ENCODE measurements at places on chromosomes 6 and 20.

- no peak for DNase-seq
These were observed 123.8 kb downstream of the RFPL4B start for GRCh38 chr6:112470950-112471349.

DNA sequence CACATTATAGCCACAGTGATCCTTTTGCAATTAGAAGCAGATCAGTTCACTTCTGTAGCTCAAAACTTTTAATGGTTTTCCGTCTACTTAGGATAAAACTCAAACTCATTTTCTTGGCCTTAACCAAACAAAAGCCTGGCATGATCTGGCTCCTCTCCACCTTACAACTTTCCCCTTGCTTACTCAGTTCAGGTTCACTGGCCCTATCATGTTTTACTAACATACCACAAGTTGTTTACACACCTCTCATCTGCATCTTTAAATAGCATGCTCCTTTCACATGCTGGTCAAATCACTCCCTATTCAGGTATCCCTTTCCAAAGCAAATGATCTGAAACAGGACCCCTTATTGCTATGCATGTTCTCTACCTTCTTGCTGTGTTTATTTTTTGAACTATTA lies 191.4 kb upstream of the FAM83B start:
- DNase-seq = no peak

GRCh38 chr6:54981276-54981609 lies 134.7 kb downstream of the FAM83B start:
- DNase-seq = no peak

- DNase-seq = no peak
These were observed 6.2 kb downstream of the GDF5 start for GRCh38 chr20:35431621-35432429.

DNA sequence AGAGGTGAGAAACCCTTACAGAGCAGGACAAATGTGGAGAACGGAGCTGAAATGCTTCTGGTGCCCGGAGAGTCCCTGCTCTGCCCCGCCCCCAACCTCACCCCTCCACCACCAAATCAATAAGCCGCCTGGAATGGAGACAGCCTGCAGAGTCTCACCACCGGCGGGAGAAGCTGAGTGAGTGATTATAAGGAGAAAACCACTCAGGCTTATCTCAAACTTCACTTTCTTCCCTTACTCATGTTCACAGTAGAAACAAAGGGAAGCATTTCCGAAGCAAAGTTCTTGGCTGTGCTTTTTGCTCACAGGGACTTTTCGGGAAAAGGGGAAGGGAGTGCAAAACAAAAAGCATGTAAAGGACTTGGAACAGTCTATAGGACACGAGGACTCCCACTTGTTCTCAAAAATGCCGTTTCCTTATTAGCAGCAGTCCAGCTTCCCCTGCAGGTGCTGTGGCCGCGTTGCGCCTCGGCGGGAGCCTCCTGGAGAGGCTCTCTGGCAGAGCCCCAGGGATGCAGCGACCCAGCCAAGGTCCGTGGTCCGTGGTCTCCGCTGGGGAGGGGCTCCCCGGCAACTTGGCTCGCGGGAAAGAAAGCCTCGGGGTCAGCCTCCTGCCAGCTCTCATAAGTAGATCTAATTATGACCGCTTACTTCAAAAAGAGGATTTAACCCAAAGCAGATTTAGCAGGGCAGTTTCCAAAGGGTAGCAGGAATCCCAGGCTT lies 64.8 kb upstream of the TMEM30A start:
- DNase-seq = no peak

DNA sequence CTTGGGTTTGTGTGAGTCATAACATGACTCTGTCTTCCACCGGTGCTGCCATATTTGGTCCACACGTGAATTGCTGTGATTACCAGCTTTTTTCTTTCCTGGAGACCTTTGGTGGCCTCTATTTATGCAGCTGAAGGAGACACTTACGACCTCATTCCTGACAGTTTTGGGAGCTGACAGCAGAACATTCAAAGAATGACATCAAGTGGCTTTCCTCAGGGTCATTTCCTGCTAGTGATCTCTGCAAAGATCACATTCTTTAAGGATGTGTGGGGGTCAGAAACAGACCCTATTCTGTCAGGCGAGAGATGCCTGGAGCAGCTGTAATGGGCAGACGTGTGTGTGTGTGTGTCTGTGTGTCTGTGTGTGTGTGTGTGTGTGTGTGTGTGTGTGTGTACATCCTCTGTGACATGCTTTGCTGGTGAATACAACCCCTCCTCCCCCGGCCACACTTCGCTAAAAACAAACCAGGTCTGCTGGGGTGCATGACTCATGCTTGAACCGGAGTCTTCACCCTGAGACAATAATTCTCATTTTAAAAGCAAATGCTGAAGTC lies 115.6 kb downstream of the TMEM170B start:
- DNase-seq = no peak

DNA sequence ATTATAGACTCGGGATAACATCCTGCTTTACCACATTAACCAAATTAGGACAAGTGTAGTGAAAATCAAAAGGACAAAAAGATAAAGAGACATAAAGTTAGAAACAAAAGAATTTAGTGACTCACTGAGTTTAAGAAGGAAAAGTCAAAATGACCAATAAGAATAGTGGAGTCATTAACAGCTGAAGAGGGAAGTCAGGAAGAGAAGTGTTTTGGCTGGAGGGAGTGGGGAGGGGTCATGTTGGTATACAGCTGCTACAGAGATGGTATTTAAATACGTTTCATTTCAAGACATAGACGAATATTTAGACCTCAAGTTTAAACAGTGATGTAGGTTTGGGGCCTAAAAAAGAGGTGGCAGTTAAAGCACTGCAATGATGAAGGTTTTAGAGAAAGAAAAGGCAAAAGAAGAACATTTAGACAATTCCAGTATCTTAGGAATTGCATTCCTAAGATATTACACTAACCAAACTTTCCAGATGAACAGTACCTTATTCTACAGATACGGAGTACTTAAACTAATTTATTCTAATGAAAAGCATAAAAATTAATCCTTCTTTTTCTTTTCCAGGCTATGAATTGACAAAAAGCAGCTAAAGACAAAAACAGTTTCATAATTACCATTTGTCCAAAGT lies 10.6 kb downstream of the FKBP5 start:
- DNase-seq = no peak

DNA sequence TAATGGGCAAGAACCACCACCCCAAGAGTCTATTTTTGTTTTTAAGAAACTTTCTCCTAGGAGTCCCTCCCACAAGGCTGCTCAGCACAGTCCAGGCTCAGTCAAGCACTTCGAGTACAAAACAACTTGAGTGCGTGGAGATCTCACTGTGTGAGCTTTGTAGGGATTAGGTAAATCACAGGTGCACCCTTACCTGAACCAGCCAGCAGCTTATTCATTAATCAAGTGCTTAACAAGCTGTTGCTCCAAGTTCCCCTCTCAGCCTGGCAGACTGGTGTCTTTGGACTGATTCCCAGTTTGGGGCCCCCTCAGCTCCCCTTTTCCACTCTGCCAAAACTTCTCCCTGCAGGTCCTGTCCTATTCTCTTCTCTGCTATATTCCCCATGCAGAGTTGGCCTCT lies 133.1 kb downstream of the LY86 start:
- no peak for DNase-seq

DNA sequence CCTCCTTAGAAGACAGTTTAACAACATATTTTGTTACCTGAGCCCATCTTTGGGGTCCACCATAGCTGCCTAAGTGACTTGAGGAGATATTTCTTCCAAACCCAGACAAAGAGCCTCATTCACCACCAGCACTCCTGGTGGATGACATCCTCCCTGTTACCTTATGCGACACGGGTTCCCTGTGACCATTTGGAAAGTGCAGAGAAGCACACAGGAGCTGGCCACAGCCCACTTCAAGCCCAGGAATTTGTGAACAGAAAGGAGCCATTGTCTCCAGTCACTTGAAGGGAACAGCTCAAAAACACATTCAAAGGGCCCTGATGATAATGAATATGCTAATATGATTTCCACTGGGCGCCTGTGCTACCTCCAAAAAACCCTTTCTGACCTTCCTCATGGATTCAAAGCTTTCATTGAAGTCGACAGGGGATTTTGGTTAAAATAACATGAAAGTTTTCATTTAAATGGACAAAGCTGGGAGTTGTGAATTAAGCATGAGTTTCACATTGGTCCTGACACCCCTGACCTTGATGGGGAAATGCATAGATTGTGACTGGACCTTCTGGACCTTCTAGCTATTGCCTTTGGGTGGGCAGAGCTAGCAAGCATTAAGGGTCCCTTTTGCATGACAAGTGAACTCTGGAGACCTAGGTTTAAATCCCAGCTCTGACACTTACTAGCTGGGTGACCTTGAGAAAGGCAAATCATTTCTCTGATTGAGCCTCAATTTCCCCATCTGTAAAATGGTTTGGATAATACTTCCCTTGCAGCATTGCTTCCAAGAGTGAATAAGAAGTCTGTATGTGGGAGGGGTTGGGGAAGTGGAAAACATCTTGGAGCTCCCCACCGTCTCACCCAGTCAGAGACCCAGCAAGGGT lies 83.3 kb upstream of the SIRPA start:
- no peak for DNase-seq

DNA sequence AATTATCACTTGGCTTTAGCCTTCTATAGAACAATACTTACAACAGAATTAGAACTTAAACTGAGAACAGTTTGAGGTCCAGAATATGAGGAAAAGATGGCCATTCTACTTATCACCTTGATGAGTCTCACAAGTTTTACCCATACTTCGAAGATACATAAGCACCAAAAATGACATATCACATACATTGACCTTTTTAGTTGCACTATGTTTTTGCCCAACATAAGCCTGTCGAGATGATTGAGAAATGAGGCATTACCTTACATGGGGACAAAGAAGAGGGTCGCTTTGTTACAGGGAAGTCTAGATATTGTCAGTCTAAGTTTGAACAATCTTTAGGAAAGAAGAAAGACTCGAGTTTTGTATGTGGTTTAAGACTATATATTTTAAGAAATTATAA lies 48.4 kb upstream of the MEI4 start:
- DNase-seq = no peak

DNA sequence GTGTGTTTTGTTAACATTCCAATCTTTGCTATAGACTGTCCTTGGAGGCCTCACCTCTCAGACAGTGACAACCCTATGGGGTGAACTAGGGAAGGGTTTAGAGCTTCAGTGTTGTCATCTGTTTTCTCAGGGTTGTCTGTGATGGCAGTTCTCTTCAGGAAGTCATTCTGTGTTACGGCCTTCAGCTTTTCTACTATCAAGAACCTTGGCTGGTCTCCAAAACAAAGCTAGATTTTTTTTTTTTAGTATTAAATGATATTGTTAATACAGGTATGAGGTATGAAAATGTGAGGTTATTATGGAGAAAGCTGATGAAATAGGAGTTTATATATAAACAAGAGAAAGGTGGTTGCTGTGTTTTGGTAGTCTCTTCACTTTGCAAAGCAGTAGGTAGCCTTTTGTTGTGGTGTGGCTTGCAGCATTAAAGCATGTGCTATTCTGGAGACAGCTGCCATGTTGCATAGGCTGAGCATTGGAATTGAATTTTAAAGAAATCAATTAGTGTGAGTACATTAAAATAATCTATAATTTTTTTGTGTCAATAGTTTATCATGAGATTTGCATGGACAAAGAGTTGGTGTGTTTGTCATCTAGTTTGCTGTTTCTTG lies 162.6 kb downstream of the CARMIL1 start:
- no peak for DNase-seq

- DNase-seq = no peak
These were observed 31.3 kb upstream of the PPP1R3G start for GRCh38 chr6:5053864-5054244.

GRCh38 chr6:169648092-169648491 lies 53.7 kb downstream of the WDR27 start:
- no peak for DNase-seq

GRCh38 chr20:59583428-59584277 lies 20.7 kb upstream of the PHACTR3 start:
- DNase-seq = no peak

DNA sequence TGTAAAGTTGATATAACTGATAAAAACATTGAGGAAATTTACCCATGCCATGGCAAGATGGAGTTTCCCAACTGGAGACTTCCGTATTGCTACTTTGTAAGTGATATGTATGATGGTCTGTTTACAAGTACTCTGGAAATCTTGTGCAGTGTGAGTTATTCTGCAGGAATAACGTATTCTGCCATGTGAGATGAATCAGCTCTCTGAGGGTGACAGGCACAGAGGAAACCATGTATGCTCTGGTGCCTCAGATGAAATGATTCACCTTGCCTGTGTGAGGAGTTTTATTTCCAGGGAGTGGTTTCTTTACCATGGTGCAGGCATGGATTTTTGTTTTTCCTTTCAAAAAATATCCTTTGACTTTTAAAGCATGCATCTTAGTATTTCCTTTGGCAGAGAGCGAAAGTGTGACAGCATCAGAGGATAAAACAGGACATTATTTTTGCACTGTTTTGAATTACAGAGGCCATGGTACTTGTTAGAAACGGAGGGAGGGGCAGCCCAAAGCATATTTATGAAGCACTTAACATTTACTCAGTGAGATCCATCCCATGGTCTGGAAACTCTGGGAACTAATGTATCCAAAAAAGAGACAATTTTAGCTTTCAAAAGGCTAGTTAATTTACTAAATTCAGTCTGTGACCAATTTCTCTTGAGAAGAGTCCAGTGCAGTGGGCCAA lies 36.0 kb upstream of the MTRF1L start:
- DNase-seq = no peak

- DNase-seq = no peak
These were observed 45.9 kb downstream of the CD164 start for GRCh38 chr6:109336221-109336961.

DNA sequence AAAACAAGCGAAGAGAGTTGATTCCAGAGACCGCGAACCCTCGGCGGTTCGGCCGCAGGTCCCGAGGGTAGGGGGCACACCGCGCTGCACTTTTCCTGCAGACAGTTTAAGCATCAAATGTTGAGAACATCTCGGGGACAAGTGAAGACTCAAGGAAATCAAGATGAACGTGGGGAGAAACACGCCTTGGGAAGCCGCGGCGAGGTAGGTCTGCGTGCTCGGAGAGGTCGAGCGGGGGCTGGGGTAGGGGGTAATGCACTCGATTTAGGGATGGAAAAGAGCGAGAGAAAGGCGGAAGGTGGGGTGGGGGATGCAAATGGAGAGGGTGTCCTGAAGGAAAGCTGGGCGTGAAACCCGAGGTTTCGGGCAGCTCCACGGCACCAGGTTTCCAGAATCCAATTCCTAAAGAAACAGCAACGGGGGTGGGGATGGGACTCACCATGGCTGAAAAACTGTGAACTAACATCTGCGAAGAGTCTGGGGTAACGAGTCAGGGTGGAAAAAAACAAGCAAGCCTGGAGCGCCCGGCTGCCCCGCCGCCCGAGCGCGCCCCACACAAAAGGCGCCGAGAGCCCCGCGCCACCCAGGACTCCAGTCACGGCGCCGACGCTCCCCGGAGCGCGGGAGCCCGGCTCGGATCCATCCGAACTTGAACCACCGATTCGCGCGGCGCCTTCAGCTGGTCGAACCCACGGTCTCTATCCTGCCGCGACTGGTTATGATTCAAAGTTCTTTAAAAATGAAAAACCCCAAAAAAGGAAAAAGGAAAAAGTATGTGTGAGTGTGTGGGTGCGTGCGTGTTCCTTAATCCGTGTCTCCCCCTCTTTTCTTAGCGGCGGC lies 3.5 kb downstream of the TFAP2A start:
- DNase-seq = no peak

DNA sequence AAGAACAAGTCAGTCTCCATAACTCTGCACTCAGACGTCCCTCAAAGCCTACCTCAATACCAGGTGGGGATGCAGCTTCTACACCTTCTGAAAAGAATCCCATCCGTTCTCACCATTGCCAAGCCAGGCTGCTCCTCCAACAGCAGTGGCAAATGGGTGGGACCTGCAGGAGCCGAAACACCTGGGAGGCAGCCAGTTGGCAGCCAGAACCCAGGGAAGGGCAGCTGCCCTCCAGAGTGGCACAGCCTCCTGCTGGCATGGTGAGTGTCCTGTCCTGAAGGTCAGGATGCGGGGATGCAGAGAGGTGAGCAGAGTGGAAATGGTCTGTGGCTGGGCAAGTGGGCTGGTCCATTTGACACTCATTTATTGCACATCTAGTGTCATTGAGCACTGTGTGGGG lies 210.6 kb upstream of the CDH4 start:
- no peak for DNase-seq
